SJSA1 (cell line): ENCODE measurements at places on chromosomes 2 and 18. TPM values are rescaled to one million over a fixed set of nuclear protein-coding genes. Genes with fewer than 3 reads are reported as not detected.

The NT5C1B gene
- not detected in 2 replicates for total RNA-seq

GRCh38 chr2:193153576-193153975 lies 958.8 kb upstream of the TMEFF2 start:
- no peaks in the 10 kb centered on the region for H3K27me3 ChIP-seq
- no peak for DNase-seq
- no peaks in the 10 kb centered on the region for H3K36me3 ChIP-seq
- H3K4me3 ChIP-seq: no peak overlapping the region

The NYAP2 gene
- not detected in 2 replicates for total RNA-seq

- H3K4me1 ChIP-seq: no peaks in the 10 kb centered on the region
- H3K27ac ChIP-seq: no peak overlapping the region
- H3K4me3 ChIP-seq: no peak overlapping the region
- DNase-seq: no peak
- H3K36me3 ChIP-seq: no peaks in the 10 kb centered on the region
These were observed 278.1 kb downstream of the ZEB2 start for GRCh38 chr2:144241801-144242200.

- H3K27me3 ChIP-seq: no peaks in the 10 kb centered on the region
- H3K4me3 ChIP-seq: no peak overlapping the region
- H3K36me3 ChIP-seq: peaks cover 21% of the 10 kb centered on the region
These were observed 26.0 kb downstream of the PTPN2 start for GRCh38 chr18:12857991-12858544.

DNA sequence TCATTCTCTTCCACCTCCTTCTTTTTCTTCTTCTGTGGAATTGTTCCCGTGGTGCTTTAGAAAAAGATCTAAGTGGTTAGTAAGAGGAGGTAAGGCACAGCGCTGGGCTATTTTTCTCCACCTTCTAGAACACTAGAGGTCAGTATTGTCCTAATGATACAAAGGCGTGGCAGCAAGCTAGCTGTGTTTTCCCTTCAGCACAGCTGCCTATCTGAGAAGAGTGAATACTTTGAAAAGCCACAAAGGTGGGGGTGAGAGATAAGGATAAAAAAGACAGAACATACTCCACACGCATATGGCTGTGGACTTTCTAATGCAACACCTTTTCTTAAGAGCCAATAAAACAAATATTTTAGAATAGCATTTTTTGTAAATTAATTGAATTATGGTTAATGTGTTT lies 2.1 kb downstream of the CNTNAP5 start:
- H3K4me1 ChIP-seq: no peaks in the 10 kb centered on the region
- no peak overlapping the region for H3K27ac ChIP-seq
- no peaks in the 10 kb centered on the region for H3K36me3 ChIP-seq
- peak; percentile 3 for DNase-seq
- no peak overlapping the region for H3K4me3 ChIP-seq

DNA sequence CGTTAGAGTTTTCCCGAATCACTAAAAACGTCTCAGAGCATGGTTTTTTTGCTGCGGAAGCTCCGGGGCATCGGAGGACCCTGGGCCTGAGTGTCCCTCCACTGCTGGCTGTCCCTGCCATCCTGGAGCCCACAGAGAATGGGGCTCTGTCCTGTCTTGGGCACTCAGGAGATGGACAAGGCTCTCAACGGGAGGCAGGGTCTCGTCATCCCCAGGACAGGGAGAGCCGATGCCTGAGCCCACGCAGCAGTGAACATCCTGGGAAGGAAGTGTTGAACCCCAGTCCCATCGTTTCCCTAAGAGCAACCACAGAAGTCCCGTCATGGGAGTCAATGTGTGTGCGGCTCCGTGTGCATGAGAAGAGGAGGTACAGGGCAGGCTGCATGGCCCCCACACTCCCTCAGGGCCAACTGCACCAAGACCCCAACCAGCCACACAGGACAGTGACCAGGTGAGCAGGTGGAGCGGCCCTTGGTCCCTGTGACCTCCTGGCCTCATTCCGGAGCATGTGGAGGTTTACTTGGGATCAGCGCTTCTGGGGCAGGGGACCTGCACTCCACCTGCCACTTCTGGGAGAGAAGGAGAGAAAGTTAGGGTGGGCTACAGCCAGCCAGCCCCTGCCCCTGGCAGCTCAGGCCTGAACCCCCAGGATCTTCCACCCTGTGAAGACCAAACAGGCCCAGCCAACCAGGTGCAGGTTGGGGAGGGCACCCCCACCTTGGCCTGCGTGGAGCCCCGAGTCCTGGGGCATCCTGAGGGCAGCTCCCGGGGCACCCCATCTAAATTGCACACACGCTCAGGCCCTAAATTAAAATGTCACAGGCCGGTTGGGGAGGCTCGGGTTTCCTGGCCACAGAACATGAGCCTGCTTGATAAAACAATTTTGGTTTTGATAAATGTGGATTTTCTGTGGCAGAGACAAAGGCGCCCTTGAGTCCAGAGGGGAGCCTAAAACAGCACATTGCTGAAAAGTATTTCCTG lies 3.1 kb upstream of the SNED1 start:
- no peak overlapping the region for H3K27ac ChIP-seq
- no peak overlapping the region for H3K4me3 ChIP-seq
- DNase-seq: no peak
- peaks cover 48% of the 10 kb centered on the region for H3K4me1 ChIP-seq
- no peaks in the 10 kb centered on the region for H3K27me3 ChIP-seq

DNA sequence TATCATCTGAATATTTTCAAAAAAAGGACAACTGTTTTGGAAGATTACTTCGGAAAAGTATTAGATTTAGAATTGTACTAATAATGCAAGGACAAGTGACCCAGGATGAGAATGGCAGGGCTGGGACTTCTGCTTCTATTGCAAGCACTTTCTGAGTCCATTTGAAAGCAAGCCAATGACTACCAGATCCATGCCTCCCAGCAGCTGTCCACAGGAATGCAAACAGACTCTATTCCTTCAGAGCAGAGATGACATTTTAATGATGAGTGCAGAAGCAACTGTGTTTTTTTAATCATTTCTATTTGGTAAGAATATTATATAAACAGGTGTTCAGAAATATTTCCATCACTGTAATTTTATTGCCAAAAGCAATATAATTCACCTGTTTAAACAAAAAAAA lies 456.7 kb downstream of the SOX11 start:
- H3K27me3 ChIP-seq: no peaks in the 10 kb centered on the region
- H3K4me1 ChIP-seq: no peaks in the 10 kb centered on the region
- H3K4me3 ChIP-seq: no peak overlapping the region
- H3K36me3 ChIP-seq: no peaks in the 10 kb centered on the region
- no peak for DNase-seq
- no peak overlapping the region for H3K27ac ChIP-seq

- H3K36me3 ChIP-seq: peaks cover 5% of the 10 kb centered on the region
- no peak for DNase-seq
These were observed 1.4 kb downstream of the PSME4 start for GRCh38 chr2:53969285-53969967.

The ALPP gene
- total RNA-seq: 0.45 TPM in 1 of 2 replicates, not detected in the other

- no peaks in the 10 kb centered on the region for H3K36me3 ChIP-seq
- no peaks in the 10 kb centered on the region for H3K27me3 ChIP-seq
- no peak overlapping the region for H3K4me3 ChIP-seq
- no peak for DNase-seq
These were observed 616.7 kb upstream of the REG3G start for GRCh38 chr2:78408795-78409118.

The KCNIP3 gene
- 0.47 TPM in 1 of 2 replicates, not detected in the other for total RNA-seq

DNA sequence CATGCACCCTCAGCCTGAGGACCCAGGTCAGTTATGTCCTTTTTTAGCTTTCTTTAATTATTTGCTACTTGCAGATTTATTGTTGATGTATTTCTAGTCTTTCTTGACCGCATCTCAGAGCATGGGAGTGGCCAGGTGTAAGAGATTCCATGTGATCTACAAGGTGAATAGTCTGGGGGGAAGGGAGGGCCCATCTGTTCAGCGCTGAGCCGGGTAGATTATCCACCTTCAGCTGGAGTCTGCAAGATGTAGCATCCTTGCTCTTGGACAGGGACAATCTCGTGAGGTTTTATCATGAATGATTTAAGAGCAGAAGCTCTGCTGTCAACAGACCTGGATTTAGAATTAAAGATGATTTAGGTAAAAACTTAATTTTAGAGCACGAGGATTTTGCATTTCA lies 12.0 kb upstream of the DGKD start:
- 0 out of 2 replicates have a peak, but pooled peaks cover 3% of the 10 kb centered on the region for H3K27me3 ChIP-seq
- no peaks in the 10 kb centered on the region for H3K36me3 ChIP-seq
- DNase-seq: no peak
- no peaks in the 10 kb centered on the region for H3K4me1 ChIP-seq
- no peak overlapping the region for H3K4me3 ChIP-seq

GRCh38 chr2:174656676-174657176 lies 59.1 kb upstream of the WIPF1 start:
- no peaks in the 10 kb centered on the region for H3K27me3 ChIP-seq
- no peak overlapping the region for H3K27ac ChIP-seq
- no peak for DNase-seq
- H3K4me3 ChIP-seq: no peak overlapping the region
- peaks cover 12% of the 10 kb centered on the region for H3K4me1 ChIP-seq
- peaks cover 27% of the 10 kb centered on the region for H3K36me3 ChIP-seq

The KRTCAP3 gene
- total RNA-seq: not detected in 2 replicates

The CAPN13 gene
- not detected in 2 replicates for total RNA-seq

GRCh38 chr2:141109633-141110032 lies 1021.2 kb downstream of the LRP1B start:
- no peaks in the 10 kb centered on the region for H3K36me3 ChIP-seq
- no peaks in the 10 kb centered on the region for H3K4me1 ChIP-seq
- DNase-seq: no peak
- no peaks in the 10 kb centered on the region for H3K27me3 ChIP-seq

DNA sequence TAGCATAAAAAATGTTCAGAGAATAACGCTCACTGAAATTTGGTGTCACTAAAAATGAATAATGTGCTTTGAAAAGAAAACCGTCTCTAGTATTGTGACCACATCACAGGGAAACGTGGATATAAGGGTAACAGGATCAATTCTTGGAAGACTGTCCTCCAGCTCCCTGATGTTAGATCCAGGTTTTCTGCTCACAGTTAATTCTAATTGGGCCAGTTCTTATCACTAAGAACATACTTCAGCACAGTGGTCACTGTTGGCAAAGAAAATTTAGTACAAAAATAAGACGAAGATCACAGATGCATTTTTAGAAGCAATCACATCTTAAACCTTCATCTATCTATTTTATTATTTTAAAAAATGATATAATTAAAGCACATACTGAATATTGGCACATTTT lies 57.0 kb upstream of the CD226 start:
- no peaks in the 10 kb centered on the region for H3K27me3 ChIP-seq
- DNase-seq: no peak
- no peaks in the 10 kb centered on the region for H3K4me1 ChIP-seq

- H3K27me3 ChIP-seq: no peaks in the 10 kb centered on the region
- H3K4me1 ChIP-seq: no peaks in the 10 kb centered on the region
- H3K4me3 ChIP-seq: no peak overlapping the region
- no peak overlapping the region for H3K27ac ChIP-seq
- DNase-seq: no peak
These were observed 235.2 kb downstream of the DYSF start for GRCh38 chr2:71688530-71688929.

DNA sequence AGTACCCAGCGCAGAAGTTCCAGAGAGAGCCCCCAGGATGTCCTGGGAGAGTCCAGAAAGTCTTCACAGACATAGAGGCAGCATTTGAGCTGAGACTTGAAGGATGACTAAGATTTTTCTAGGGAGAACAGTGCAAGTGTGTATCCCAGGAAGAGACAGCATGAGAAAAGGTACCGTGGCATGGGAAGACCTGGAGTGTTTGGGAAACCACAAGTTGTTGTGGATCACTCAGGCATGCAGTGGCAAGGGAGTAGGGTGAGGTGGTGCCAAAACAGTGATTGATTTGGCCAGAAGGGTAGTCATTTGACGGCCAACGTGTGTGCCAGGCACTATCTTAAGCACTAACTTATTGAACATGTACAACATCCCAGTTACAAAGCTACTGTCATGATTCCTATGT lies 24.5 kb upstream of the KCNK3 start:
- no peak for DNase-seq
- H3K27ac ChIP-seq: no peak overlapping the region
- peaks cover 33% of the 10 kb centered on the region for H3K27me3 ChIP-seq

DNA sequence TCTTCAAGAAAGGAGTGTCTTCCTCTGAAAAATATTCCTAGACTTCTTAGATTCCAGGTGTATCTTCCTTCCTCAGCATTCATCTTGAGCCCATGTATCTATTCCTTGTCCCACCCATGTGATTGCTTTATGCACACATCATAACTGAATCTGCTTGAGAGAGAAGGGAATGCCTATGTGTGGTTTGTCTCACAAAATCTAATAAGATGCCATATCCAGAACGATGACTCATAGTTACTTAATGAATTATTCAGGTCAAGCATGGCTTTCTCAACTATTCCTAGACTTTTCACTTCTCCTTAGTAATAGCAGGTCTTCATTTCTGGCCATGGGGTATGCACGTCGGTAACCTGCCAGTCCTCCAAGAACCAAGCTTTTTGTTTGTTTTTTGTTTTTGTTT lies 121.8 kb downstream of the SETBP1 start:
- peaks cover 3% of the 10 kb centered on the region; the same call in 1 of the 2 replicates for H3K36me3 ChIP-seq
- H3K4me1 ChIP-seq: peaks cover 34% of the 10 kb centered on the region
- 0 out of 2 replicates have a peak overlapping the region, but pooled peaks have one; percentile 18 for H3K27ac ChIP-seq
- H3K27me3 ChIP-seq: no peaks in the 10 kb centered on the region

GRCh38 chr2:233080836-233081229 lies 20.7 kb downstream of the INPP5D start:
- peaks cover 6% of the 10 kb centered on the region for H3K4me1 ChIP-seq
- no peak overlapping the region for H3K27ac ChIP-seq
- no peak overlapping the region for H3K4me3 ChIP-seq
- no peak for DNase-seq

The MERTK gene
- total RNA-seq: not detected in 2 replicates

DNA sequence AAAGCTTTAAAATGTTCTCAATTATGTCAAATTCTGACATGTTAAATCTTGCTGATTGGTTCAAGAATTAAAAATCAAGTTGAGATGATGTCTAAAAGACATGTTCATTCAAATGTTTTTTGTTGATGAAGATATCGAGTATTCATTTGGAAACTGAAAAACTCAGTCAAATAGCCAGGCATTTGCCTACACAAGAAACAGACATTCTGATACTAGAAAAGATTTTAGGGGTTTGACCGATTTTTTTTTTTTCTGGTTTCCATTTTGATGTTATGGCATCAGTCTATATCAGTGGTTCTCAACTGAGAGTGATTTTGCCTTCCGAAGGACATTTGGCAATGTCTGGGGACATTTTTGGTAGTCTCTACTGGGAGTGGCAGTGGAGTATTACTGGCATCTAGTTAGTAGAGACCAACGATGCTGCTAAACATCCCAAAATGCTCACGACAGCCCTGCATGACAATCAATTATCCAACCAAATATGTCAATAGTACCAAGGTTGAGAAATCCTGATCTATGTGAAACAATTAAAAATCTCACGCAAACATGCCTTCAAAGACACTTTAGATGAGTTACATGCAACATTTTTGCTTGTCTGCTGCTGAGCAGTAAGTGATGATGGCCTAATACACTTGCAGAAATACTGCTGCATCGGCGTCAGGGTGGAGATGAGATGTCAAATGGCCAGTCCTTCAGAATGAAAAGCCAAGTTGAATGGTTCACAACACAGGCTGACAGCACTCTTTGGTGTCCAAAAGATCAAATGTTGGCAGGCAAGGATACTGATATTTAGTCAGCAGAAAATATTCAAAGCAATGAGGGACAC lies 12.5 kb downstream of the RASGRP3 start:
- no peaks in the 10 kb centered on the region for H3K27me3 ChIP-seq
- H3K27ac ChIP-seq: no peak overlapping the region
- no peaks in the 10 kb centered on the region for H3K36me3 ChIP-seq
- H3K4me3 ChIP-seq: no peak overlapping the region
